Stimulated activated effector memory CD8-positive, alpha-beta T cell treated with anti-CD3 and anti-CD28 coated beads, Interleukin-12 subunit alpha, Interleukin-12 subunit beta, amount 100 ng/mL, for 72 hours (primary cell): ENCODE measurements at places on chromosomes 16 and 17.

- DNase-seq = no peak
These were observed 74.2 kb upstream of the DNAJA2 start for GRCh38 chr16:47047524-47048203.

- no peak for DNase-seq
These were observed 17.1 kb downstream of the TRAF4 start for GRCh38 chr17:28760601-28761562.

DNA sequence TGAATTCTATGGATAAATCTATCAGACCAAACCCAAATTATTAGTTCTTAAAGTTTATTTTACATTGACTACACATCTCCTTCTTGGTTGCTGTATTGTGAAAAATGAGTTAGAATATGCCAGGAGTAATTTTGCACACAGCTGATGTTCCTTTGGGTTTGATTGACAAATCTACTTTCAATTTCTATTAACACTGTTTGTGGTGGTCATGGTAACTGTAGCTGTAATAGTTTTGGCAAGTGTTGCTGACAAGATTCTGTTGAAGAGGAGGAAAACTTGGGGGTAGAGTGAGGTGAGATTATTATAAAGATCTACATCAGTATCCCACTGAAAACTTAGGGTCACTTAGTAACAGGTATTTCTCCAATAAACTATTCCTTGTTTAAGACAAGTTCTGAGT lies 30.3 kb downstream of the MRTFB start:
- no peak for DNase-seq

DNA sequence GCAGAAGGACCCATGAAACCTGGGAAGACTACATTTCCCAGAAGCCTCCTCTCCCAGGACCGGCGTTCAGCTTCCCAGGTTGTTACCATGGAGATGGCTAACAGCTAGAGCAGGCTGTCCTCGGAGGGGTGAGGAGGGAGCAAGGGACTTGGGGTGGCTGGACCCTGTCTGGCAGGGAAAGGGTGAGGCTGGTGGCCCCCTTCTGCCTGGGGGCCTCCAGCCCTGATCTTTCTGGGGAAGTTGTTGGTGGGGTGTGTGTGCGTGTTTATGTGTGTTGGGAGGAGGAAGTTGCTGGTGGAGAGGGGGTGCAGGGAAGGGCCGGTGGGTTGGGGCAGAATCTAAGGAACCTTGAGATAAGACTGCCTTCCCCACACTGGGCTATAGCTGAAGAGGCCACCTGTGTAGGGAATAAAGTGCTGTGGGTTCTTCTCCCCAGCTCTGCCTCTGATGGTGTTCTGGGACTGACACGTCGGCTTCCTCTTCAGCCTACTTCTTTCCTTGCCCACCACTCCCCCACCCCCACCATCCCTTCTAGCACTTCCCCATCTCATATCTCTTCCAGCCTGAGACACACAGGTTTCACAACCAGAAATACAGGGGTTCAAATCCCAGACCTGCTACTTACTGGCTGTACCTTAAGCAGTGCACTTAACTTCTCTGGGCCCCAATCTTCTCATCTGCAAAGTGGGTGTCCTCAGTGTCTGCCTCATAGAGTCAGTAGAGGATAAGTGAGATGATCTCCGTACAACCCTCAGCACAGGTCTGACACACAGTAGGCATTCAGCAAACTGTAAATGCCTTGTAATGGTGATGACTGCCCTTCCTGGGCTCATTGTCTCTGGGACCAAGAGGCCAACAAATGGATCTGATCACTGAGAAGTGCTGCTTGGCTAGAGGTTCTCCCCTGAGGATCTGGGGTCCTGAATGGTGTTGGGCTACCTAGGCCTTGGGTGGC lies at the start of gene DRC7:
Gene DRC7 (plus strand): TSS at position 82 of the 955 bp plus-strand sequence. CDS start 3,144 bp downstream, outside the sequence.
- DNase-seq = no peak

DNA sequence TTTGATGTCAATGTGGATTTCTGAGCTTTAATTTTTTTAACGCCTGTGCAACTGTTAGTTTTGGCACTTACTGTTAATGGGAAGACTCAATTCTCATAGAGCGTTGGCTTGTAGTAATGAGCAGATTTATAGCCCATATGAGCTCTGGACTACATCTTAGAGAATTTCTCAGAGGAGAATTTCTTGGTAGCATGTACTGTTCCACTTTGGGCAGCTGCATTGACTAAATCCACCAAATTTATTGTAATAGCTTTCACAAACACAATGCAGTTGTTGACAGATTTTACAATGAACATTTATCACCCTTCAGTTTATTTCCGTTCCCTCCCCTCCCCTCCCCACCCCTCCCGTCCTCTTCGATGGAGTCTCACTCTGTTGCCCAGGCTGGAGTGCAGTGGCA lies 193.9 kb downstream of the PRKCA start:
- no peak for DNase-seq

DNA sequence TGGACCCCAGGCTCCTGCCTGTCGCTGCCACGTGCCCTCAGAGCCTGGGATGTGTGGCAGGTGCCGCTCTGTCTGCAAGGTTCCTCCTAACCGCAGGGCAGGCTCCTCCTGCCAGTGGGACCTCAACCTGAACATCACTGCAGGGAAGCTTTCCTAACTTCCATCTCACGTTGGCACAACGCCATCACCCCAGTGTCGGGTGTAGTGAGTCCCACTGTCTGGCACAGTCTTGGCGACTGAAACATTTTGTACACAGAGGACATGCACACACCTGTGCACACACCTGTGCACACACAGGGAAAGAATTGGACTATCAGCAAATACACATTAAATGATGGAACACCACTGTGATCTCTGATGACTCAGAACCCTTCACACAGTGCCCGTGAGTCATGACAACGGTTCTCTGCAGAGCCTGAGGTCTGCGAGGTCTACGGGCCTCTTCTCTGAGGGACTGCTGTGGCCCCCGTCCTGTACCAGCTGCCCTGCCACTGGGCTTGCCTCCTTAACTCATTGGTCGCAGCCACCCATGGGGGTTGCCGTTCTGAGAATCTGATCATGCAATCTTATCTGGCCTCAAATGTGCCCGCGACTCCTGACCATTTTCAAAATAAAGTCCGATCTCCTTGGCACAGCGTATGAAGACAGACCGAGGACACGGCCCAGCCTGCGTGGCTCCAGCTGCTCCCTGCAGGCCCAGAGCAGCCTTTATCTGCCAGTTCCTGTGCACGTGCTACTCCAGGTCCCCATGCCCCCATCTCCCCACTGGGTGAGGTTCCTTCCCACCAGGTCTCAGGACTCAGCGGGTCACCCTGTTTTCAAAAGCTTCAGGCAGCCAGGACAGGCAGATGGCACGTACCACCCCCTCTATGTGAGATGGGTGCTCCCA lies 7.6 kb downstream of the CCDC57 start:
- no peak for DNase-seq

- no peak for DNase-seq
These were observed 7.7 kb upstream of the DCTPP1 start for GRCh38 chr16:30437511-30438046.

GRCh38 chr17:81066771-81067315 lies 31.9 kb downstream of the BAIAP2 start:
- no peak for DNase-seq

GRCh38 chr17:5135726-5136579 lies 20.1 kb downstream of the USP6 start:
- DNase-seq = peak; percentile 40

GRCh38 chr17:41211845-41212466 lies 14.5 kb upstream of the KRTAP9-2 start:
- DNase-seq = no peak

GRCh38 chr17:15264542-15264941 lies 584 bp downstream of the PMP22 start:
- DNase-seq = no peak

GRCh38 chr16:81565321-81566028 lies 120.9 kb downstream of the CMIP start:
- no peak for DNase-seq

DNA sequence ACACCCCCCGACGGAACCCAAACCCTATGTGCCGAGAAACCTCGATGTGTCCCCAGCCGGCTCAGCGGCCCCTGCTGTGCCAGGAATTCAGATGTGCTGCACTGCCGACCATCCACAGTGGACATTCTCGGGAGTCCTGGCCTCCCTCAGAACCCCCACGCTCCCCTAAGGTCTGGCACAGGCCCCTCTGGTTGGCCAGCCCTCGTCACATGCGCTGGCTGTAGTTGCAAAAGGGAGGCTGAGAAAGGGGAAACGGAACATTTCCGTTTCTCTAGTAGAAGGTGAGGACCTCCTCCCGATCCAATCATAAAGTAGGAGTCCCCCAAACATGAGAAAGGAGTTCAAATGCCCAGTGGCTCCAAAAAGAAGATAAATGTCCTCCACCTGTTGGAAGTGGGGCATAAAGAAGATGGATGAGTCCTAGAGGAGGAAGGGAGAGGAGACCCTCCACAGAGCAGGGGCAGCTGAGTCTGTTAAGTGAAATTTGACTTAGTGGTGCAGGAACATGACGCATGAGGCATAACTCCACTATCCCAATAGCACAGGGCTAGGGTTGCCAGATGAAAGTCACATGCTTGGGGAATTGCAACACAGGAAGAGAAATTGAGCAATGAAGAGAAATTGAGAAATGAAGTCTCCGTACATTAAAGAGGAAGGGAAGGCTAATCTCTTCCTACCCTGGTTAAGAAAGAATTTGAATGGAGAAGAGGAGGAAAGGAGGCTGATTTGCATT lies 49.3 kb upstream of the WSB1 start:
- peak; percentile 22 for DNase-seq

- no peak for DNase-seq
These were observed 33.3 kb downstream of the RHBDL3 start for GRCh38 chr17:32298721-32299579.

DNA sequence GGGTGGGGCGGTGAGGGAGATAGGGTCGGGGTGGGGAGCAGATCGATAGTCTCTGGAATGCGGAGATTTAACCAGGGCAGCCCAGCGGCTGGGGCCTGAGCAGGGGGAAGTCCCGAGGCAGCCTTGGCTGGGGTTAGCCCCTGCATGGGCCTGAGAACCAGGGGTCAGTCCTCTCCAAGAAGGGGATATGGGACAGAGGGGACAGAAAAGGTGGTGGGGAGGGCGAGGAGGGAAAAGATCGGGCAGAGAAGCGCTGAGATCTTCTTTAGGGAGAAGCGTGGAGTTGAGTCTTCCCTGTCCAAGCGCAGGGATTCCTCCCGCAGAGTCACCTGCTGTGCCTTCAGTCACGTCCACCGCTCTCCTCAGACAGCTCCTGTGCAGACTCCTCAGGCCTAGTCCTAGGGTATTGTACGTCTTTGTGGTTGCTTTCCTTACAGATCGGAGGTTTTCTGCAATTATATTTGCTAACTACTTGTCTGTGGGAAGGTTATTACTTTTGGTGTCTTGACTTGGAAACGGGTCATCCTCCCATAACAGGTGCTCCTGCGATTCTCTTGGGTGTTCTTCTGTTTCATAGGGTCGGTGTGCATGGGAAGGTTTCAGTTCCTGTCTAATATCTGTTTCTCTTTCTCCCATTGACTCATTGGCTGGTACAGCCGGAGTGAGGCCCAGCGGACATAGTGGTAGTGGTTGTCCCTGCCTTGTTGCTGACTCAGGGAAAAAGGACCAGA lies 952 bp downstream of the CD300A start:
- no peak for DNase-seq

- DNase-seq = no peak
These were observed 3.5 kb downstream of the GSG1L start for GRCh38 chr16:28059841-28060575.

DNA sequence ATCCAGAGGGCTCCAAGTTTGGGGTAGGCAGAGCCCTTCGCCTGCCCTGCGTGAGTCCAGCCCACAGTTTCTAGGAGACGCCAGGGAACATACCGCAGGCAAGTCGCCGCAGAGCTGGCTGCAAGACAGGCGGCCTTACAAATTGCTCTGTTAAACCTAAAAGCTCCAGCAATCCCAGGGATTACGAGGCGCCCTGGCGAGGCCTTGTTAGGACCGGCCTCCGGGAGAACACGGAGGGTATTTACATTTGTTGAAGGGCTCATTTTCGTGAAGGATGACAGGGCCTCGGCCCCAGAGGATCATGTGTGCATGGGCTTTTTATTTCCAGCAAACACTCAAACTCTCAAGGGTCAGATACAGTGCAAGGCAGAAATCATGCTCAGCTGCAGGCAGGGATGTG lies 77.6 kb upstream of the FOXF1 start:
- no peak for DNase-seq

DNA sequence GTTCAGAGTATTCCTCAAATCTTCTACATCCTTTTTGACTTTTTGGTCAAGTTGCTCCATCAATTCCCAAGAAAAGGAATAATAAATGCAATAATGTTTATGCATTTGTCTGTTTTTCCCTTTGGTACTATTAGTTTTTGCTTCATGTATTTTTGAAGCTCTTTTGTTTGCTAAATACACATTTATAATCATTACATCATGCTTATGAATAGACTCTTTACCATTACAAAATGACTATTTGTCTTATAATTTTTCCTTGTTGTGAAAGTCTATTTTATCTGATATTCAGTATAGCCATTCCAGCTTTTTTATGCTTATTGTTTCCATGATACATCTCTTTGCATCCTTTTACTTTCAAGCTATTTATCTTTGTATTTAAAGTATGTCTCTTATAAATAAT lies 41.2 kb downstream of the CEP112 start:
- DNase-seq = no peak

- no peak for DNase-seq
These were observed 5.0 kb downstream of the KCNH6 start for GRCh38 chr17:63528183-63528582.

DNA sequence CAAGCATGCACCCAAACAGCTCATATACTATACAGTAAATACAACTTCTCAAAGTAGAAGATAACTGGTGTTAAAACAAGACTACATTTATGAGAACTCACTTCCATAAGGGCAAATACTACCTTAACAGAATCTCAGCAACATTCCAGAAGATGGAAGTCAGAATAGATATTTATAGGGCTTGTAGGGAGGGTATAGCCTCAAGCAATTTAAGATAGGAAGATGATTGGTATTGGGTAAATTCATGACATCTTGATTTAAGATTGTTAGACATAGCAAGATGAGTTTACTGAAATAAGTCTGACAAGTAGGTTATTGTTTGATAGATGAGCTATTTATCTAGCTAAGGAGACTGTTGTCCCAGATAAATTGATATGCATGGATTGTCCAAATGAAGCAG lies 250.2 kb downstream of the CDH13 start:
- no peak for DNase-seq

DNA sequence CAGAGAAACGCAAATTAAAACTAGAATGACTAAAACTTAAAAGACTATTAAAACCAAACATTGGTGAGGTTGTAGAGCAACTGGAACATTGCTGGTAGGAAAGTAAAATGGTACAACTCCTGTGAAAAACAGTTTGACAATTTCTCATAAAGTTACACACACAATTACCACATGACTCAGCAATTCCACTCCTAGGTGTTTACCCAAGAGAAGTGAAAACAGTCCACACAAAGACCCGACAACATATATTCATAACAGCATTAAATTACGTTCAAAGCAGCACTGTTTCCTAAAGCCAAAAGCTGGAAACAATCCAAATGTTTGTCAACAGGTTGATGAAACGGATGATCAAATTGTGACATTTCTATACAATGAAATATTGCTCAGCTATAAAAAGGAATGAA lies 26.5 kb upstream of the ALOX12 start:
- no peak for DNase-seq
